ENCODE measurements at places on chromosomes 16 and 17.

DNA sequence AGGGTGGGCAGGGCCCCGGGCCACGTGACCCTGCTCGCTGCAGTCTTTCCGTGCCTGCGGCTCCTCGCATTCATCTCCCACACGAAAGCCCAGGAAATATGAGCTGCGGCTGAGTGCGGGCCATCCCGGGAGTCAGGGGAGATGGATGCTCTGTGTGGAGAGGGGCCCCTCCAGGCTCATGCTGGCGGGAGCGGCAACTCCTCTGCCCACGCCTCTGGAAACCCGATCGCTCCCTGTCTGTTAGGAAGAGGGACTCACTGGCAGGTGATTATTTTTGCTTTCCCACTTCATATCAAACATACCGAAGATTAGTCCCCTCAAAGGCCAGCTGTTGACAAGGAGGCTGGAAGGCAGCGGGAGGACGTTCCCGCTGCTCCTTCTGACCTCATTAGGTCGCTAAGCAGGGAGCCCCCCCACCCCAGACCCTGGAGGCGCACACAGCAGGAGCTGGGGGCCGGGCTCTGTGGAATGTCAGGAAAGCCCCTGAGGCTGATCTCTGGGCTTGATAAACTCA, 228.5 kb downstream of the FOXL1 start:
- DNase-seq, result no peak

DNA sequence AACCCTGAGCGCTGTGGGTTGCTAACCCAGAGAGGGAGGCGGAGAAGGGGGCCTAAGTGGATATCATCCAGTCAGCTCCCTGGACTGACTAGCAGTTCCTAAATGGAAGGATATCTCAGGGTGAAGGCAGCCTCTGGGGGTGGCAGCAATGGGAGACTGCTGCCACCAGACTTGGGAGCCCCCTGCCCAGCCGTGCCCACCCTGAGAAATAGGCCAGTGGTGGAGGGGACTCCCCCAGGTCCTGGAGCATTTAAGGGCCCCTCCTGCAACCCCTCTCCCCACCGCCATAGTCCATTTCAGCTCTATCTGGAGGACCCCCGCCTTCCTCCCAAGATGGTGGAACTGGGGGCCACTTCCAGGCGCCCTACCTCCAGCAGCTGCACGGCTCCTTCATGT, 8.4 kb downstream of the TSPOAP1 start:
- DNase-seq, result no peak

DNA sequence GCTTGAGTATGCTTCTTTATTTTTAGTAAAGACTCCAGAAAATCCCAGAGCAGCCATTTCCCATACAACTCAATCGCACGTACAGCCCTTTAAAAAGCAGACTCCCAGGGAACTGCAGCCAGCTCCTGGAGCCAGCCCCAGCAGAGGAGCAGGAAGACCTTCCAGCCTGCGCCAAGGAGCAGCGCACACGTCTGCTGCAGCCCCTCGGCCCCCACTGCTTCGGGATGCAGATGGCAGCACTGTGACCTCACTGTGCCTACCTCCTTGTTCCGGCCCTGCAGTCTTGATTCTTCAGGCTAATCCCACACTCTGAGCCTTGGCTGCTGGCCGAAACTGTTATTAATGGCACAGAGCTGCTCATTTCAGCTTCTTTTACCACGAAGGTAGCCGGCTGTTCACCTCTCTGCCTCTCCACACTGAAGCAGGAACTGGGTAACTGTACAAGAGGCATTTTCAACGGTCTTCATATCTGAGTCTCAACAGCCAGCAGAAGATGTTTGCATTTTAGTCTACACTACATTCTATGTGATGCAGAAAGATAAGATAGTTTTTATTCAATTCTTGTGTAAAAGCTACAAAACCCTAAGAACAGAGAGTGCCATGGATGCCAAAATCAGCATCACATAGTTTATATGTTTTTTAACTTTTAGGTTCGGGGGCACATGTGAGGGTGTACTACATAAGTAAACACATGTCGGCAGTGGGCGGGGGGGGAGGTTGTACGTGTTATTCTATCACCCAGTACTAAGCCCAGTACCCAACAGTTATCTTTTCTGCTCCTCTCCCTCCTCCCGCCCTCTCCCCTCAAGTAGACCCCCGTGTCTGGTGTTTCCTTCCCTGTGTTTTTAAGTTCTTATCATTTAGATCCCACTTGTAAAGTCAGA, 130.9 kb downstream of the ANKRD11 start:
- DNase-seq, result no peak

DNA sequence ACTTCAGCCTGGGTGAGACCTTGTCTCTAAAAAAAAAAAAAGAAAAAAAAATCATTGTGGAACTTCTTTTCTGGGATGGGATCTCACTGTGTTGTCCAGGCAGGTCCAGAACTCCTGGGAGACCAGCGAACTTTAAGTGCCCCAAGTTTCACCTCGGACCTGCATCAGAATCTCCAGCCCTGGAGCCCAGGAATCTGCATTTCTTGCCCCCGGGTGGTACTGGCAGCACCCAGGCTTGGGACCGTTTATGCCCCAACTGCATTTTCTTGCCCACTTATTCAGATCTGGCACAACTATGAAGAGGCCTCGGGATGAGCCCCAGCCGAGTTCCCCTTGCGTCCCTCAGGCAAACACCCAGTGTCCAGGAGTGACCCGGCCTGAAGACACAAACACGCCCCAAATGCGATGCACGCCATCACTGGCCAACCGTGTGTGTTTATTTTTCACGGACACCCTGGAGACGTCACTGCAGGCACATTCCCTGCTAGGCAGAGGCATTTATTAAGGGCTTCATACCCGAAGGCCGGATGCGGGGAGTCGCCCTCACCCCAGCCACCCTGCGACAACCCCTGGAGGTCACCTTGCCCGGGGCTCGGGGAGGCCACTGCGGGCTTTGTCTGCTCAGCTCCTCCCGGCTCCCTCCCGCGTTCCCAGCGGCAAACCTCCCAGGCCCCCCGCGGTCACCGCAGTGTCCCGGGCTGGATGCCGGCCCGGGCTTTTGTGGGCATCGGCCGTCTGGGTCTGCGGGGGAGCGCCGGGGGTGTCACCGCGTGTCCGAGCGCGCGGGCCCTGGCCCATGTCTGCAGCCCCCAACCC, 684 bp upstream of the SPIRE2 start:
- DNase-seq, result no peak

DNA sequence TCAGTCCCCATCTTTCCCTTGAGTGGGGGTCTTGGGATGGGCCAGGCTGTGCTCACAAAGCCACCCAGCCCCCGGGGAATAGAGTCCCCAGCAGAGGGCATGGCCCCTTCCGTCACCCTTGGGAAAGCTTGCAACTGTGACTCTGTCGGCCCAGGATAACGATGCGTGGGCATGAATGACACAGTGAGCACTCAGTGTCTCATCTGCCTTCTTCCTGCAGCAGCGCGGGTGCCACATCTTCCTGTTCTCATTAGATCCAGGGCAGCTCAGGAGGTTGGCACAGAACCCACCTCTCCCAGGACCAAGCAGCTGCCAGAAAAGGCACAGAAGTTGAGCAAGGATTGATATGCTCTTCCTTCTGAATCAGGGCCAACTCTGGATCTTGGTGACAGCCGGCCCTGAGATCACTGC, 84.7 kb downstream of the MRC2 start:
- DNase-seq, result no peak

DNA sequence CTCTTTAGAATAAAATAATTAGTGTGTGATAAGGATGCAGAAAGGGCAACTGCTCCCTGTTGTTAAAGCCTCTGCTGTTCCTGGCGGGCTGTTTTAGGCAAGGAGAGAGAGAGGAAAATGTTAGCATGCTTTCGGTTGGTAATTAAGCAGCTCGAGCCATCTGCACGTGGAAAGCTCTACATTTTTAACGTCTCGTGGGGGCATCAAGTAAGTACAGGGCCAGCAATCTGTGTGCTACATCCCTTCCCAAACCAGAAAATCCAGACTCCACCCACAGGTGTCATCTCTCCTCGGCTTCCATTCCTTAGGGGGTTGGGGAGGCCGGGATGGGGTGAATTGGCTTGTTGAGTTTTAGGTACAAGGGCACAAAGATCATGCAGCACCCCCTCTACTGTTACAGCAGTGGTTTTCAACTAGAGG, 62.4 kb upstream of the MARCHF10 start:
- no peak for DNase-seq

- no peak for DNase-seq
These were observed 65.0 kb upstream of the AXIN2 start for GRCh38 chr17:65626451-65626850.

GRCh38 chr16:10156099-10156498, 26.1 kb downstream of the GRIN2A start:
- no peak for DNase-seq

Data from CD4-positive, CD25-positive, alpha-beta regulatory T cell (primary cell).